ENCODE measurements at places on chromosomes 12 and 14. TPM values are rescaled to one million over a fixed set of nuclear protein-coding genes. Genes with fewer than 3 reads are reported as not detected.

DNA sequence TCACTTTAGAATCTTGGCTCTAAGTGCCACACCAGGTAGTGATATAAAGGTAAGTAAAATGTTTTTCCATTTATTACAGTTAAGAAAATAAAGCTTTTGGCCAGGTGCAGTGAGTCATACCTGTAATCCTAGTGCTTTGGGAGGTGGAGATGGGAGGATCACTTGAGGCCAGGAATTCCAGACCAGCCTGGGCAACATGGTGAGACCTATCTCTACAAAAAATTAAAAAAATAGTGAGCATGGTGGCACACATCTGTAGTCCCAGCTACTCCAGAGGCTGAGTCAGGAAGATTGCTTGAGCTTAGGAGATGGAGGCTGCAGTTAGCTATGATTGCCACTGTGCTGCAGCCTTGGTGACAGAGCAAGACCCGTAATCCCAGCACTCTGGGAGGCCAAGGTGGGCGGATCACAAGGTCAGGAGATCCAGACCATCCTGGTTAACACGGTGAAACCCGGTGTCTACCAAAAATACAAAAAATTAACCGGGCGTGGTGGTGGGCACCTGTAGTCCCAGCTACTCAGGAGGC lies 5.0 kb downstream of the FANCM start:
- peaks cover 16% of the 10 kb centered on the region for H3K4me1 ChIP-seq
- no peaks in the 10 kb centered on the region for H3K36me3 ChIP-seq
- no peak overlapping the region for H3K4me3 ChIP-seq

The CD163 gene
- total RNA-seq: 85.6 TPM

GRCh38 chr12:84201976-84202375 lies 710.6 kb downstream of the SLC6A15 start:
- no peak overlapping the region for H3K4me3 ChIP-seq
- no peak for DNase-seq
- no peaks in the 10 kb centered on the region for H3K27me3 ChIP-seq
- no peak overlapping the region for H3K27ac ChIP-seq
- no peaks in the 10 kb centered on the region for H3K36me3 ChIP-seq

DNA sequence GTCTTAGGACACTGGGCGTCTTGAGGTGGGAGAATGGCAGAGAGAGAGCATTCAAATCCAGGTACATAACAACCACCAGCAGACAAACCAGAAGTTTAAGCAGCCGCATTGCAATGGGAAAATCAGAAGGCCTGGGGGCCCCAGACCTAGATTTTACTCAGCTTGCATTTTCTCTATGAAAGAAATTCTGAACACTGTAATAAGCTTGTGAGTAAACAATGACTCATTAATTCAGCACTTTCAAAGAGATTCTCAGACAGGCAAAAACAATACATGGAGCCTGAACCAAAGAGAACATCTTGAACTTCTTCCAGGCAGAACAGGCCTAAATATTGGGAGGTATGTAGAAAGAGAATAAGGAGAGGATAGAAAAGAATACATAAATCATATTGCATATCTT lies 69.8 kb upstream of the IFNG-AS1 start:
- H3K36me3 ChIP-seq: no peaks in the 10 kb centered on the region
- H3K4me3 ChIP-seq: no peak overlapping the region
- peaks cover 17% of the 10 kb centered on the region for H3K4me1 ChIP-seq
- no peak for DNase-seq
- no peak overlapping the region for H3K27ac ChIP-seq

GRCh38 chr14:99732436-99733210 lies 48.5 kb downstream of the CYP46A1 start:
- DNase-seq: peak; percentile 35
- H3K27me3 ChIP-seq: no peaks in the 10 kb centered on the region
- H3K4me3 ChIP-seq: no peak overlapping the region
- peak overlapping the region; percentile 56 for H3K27ac ChIP-seq

DNA sequence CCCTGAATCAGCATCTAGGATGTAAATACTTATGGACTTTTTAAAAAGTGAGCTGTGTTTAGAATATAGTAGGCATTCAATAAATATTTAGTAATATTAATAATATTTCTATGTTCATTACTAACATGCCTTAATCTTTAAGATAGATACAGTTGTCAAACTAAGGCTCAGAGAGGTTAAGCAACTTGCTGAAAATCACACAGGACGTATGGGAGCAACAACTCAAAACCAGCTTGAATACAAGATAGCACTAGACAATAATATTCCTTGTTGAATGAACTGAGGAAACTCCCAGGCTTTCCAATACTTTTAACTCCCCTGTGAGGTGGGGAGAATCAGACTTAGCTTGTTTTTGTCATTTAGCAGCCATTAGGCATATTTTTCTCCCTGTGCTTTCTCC lies 45.3 kb downstream of the LLPH start:
- no peaks in the 10 kb centered on the region for H3K36me3 ChIP-seq
- no peak for DNase-seq
- H3K27ac ChIP-seq: no peak overlapping the region
- no peaks in the 10 kb centered on the region for H3K27me3 ChIP-seq

The MYO1A gene
- not detected for total RNA-seq

GRCh38 chr14:61932974-61933373 lies 170.8 kb downstream of the SNAPC1 start:
- H3K36me3 ChIP-seq: no peaks in the 10 kb centered on the region
- no peak for DNase-seq
- no peaks in the 10 kb centered on the region for H3K4me1 ChIP-seq
- no peak overlapping the region for H3K4me3 ChIP-seq
- no peaks in the 10 kb centered on the region for H3K27me3 ChIP-seq
- H3K27ac ChIP-seq: no peak overlapping the region

- H3K36me3 ChIP-seq: no peaks in the 10 kb centered on the region
- H3K4me3 ChIP-seq: no peak overlapping the region
- DNase-seq: no peak
- no peak overlapping the region for H3K27ac ChIP-seq
- no peaks in the 10 kb centered on the region for H3K27me3 ChIP-seq
- no peaks in the 10 kb centered on the region for H3K4me1 ChIP-seq
Measured at GRCh38 chr12:34603382-34604035, 581.2 kb downstream of the ALG10 start.

- H3K27ac ChIP-seq: no peak overlapping the region
- H3K4me1 ChIP-seq: no peaks in the 10 kb centered on the region
- H3K36me3 ChIP-seq: no peaks in the 10 kb centered on the region
- H3K4me3 ChIP-seq: no peak overlapping the region
- no peak for DNase-seq
Measured at GRCh38 chr14:68702578-68702977, 90.3 kb downstream of the ZFP36L1 start.

DNA sequence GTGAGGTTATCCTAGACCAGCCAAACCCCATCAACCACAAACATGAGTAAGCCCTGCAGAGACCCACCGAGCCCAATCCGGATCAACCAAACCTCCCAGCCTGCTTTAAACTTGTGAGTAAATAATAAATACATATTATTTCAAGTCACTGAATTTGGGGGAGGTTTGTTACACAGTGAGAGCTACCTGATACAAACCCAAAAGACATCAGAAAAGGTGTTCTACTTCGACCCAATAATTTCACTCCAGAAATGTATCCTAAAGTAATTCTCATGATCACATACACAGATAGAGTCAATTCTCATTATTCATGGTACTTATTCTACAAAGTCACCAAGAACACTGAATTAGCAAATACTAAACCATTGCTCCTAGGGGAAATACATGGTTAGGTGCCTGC lies 16.2 kb upstream of the CORO1C start:
- H3K36me3 ChIP-seq: no peaks in the 10 kb centered on the region
- no peaks in the 10 kb centered on the region for H3K4me1 ChIP-seq
- no peak overlapping the region for H3K4me3 ChIP-seq
- no peak for DNase-seq

The OR11H6 gene
- not detected for total RNA-seq

The SLC10A1 gene
- total RNA-seq: not detected

The COCH gene
- total RNA-seq: 4.0 TPM

DNA sequence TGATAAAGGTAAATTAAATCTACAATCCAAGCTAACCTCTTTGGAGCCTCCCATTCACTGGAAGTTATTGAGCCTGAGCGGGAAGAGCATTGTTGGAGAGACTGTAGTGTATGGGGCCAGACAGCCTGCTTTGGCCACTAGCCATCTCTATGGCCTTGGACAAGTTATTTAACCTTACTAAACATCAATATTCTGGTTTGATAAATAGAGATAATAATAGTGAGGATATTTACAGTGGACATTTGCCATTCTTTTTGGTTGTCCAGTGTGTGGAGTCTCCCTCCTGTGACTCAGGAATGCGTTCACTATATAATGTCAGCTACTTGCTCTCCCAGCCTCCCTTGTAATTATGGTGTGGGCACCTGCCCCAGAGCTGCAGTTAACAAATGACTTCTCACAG lies 216.1 kb downstream of the SLC38A4 start:
- H3K27me3 ChIP-seq: no peaks in the 10 kb centered on the region
- no peak overlapping the region for H3K27ac ChIP-seq
- H3K4me3 ChIP-seq: no peak overlapping the region
- H3K4me1 ChIP-seq: peaks cover 22% of the 10 kb centered on the region
- H3K36me3 ChIP-seq: no peaks in the 10 kb centered on the region

DNA sequence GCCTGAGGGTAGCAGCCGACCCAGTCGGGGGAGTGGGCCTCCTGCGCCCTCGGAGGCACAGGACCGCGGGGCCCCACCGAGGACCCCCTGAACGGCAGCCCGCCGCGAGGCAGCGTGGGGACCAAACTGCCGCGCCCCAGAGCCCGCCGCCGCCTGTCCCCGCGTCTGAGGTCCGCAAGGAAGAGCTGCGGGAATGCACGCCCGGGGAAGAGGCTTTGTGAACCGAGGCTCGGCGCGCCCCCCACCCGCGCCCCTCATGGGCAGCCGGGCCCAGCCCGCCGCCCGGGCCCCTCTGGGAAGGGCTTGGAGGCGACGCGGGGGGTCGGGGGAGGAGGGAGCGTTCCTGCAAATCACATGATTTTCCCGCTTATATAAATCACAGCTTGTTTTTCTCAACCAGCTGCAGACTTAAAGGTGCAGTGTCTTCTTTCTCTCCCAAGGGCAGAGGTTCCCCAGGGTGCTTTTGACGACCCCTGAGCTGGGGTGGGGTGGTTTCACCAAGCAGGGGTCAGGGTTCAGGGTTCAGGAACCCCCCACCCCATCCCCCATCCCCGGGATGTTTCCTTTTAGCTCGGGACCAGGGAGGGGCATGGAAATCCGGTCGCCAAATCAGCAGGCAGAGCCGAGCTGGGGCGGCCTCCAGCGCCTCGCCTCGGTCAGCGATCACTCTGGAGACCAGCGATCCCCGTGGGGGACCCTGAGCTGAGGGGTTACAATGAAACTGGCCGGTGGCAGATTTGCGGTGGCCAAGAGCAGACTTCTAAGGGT lies 44.7 kb upstream of the ATP23 start:
- peak overlapping the region; percentile 91 for H3K27ac ChIP-seq
- DNase-seq: peak; percentile 77

GRCh38 chr14:29926701-29927375 lies 809 bp downstream of the PRKD1 start:
- no peaks in the 10 kb centered on the region for H3K36me3 ChIP-seq
- peaks cover 17% of the 10 kb centered on the region for H3K4me1 ChIP-seq
- peak; percentile 69 for DNase-seq
- peak overlapping the region; percentile 14 for H3K4me3 ChIP-seq
- peak overlapping the region; percentile 74 for H3K27ac ChIP-seq

DNA sequence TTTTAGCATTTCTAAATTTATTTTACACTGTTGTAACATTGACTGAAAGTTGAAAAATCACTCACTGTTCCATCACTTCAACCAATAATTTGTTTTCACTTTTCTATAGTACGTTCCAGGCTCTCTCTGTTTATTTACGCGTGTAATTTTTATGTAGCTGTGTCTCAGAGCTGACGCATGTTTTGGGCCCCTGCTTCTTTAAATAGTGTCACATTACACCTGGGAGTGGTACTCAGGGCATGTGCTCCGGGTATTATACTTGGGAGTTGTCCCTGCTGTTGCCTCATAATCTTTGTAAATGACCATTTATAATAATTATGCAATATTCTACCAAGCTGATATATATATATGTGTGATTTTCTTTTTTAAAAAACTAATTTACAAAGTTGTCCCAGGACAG lies 132.8 kb upstream of the CPM start:
- DNase-seq: no peak
- H3K27me3 ChIP-seq: no peaks in the 10 kb centered on the region
- peaks cover 47% of the 10 kb centered on the region for H3K4me1 ChIP-seq

The PPP4R3A gene
- 47.2 TPM for total RNA-seq

DNA sequence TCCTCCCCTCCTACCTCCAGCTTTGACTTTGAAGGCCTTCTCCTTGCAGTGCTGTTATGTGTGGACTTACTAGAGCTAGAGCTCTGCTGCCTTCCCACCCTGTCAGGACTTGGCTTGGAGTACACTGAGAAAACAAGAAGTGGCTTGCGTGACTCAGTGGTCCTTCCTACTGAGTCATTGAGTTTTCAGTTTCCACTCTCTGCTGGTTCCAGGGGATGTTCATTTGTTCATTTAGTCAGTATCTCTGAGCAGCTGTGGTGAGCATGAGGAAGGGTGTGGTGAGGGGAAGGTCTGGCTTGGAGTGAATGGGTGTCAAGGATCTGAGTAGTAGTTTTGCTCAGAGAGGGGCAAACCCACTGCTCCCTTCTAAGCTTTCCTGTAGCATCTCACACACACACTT lies 17.2 kb upstream of the ELK3 start:
- H3K27ac ChIP-seq: no peak overlapping the region
- no peaks in the 10 kb centered on the region for H3K4me1 ChIP-seq
- no peaks in the 10 kb centered on the region for H3K36me3 ChIP-seq
- DNase-seq: no peak

The MYH6 gene
- total RNA-seq: 0.26 TPM

DNA sequence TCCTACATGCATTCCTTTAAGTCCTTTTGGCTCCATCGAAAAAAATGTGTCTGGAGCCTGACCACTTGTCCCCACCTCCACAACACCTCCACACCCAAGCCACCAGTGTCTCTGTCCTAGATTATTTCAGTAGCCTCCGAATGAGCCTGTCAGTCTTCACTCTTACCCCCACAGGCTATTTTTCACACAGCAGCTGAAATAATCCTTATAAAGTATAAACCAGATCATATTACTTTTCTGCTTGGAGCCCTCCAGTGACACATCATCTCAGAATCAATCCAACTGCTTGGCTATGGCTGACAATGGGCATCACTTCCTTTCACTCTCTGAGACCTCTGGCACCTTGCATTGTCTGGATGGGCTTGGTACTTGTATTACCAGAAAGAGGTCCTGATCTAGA lies 44.9 kb downstream of the BBS10 start:
- no peak for DNase-seq
- H3K4me3 ChIP-seq: no peak overlapping the region
- H3K4me1 ChIP-seq: no peaks in the 10 kb centered on the region
- H3K27ac ChIP-seq: no peak overlapping the region
- no peaks in the 10 kb centered on the region for H3K36me3 ChIP-seq

GRCh38 chr12:130677957-130678558 lies 38.0 kb downstream of the RIMBP2 start:
- peak; percentile 6 for DNase-seq
- H3K4me1 ChIP-seq: no peaks in the 10 kb centered on the region
- H3K27ac ChIP-seq: no peak overlapping the region
- H3K27me3 ChIP-seq: no peaks in the 10 kb centered on the region
- no peak overlapping the region for H3K4me3 ChIP-seq

GRCh38 chr14:70670992-70671651 lies 29.4 kb downstream of the TTC9 start:
- no peak overlapping the region for H3K27ac ChIP-seq
- no peaks in the 10 kb centered on the region for H3K27me3 ChIP-seq
- no peak for DNase-seq
- no peak overlapping the region for H3K4me3 ChIP-seq
